ENCODE measurements at places on chromosomes 6 and 20.

GRCh38 chr20:8971669-8972316 is 97.1 kb upstream of the PLCB4 start:
- no peak for DNase-seq

DNA sequence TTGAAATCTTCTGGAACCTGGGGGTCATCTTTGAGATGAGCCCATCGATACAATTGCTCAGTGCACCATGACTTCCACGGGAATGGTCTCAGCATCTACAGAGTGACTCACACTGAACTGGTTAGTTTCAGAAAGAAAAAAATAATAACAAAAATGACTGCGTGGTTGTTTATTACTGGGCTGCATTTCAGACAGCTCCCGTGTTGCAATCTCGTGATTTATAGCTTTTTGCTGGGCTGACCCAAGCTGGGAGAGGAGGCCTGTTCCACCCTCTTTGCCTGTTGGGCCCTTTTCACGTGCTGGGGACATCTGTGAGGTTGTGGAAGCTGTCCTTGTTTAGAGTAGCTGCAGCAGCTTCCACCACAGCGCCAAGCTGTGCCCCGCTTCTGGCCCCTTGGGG is 225.5 kb downstream of the BMP7 start:
- DNase-seq, result no peak

GRCh38 chr6:139846538-139847456 is 472.3 kb upstream of the CITED2 start:
- peak; percentile 24 for DNase-seq

DNA sequence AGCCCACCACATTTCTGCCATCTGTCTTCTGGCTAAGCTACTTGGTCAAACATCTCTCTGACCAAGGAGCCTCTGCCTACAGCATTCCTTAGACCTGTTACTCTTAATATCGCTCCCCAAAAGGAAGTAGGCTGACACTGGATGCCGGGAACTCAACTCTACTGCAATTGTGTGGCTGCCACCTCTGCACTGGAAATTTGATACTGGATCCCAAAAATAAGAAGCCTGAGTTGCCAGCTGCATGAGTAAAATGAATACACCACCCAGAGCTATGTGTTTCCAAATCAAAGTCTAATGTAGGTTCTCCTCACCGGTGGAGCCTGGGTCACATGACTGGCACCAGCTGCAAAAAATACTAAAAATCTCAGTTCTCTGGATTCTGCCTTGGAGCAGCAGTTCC is 36.9 kb downstream of the UNC5CL start:
- no peak for DNase-seq
